Activated CD8-positive, alpha-beta memory T cell treated with anti-CD3 and anti-CD28 coated beads for 1 hour (primary cell): ENCODE measurements at places on chromosomes 11 and 22.

GRCh38 chr11:134751766-134752165, 339.7 kb upstream of the B3GAT1 start:
- DNase-seq, result no peak

- no peak for DNase-seq
Measured at GRCh38 chr22:34490886-34491285, 570.6 kb upstream of the LARGE1 start.

DNA sequence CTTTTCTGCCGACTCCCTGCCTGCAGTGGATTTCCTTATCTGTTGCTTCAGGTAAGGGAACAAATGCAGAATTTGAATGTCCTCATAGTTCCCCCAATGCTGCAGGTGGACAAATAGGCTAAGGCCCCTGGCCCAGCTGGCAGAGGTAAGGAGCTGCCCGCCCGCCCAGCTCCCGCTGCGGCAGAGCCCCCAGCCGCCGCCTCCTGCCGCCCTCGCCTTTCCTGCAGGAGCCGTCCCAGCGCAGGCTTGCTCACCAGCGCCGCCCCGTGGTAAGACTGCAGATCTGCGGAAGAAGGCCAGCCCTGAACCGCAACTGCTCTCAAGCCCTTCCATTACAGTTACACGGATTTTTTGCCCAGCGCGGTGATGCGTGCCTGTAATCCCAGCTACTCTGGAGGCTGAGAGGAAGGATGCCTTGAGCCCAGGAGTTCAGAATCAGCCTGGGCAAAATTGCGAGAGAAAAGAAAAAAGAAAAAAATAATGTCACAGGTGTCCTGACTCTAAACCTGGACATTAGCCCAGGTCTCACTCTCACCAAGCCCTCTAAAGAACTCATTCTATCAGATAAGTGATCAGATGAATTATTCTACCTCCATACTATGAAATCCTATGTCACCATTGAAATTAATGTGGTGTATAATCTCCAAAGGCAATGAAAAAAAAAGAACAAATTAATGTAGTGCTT, 51.2 kb upstream of the EMID1 start:
- peak; percentile 46 for DNase-seq

DNA sequence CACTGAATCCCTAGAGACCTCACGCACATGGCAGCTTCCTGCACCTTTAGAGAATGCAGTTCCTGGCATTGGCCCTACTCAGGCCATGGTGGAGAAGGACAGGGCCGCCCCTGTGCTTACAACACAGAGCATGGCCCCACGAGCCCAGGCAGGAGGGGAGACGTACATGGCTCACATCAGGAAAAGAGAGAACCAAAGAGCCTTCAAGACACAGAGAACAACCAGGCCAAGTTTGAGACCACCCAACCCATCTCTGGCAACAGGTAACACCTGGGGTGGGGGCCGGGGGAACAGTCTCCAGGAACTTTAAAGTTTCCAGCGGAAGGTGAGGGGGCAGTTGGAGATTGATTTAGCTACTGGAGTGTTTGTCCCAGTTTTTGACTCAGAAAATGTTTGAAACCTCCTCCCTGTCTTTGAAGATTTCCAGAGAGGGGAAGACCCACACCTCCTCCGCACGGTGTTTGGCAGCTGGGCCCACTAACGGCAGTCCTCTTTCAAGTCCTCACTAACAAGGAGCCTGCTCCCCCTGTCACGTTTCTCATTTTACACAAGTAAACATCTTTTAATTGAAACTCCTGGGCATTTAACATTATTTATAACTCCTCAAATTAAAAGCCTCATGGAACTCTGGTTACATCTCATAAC, 1423.8 kb downstream of the TBC1D22A start:
- no peak for DNase-seq

- no peak for DNase-seq
Measured at GRCh38 chr11:103055221-103055890, 36.6 kb downstream of the DCUN1D5 start.
